ENCODE measurements at places on chromosomes 11 and 22.

GRCh38 chr22:44332946-44333345, 20.2 kb upstream of the SHISAL1 start:
- no peak for DNase-seq

- no peak for DNase-seq
These were observed 42.4 kb upstream of the RASD2 start for GRCh38 chr22:35498026-35498800.

- no peak for DNase-seq
These were observed 14.8 kb upstream of the MRGPRF start for GRCh38 chr11:69027704-69028372.

- no peak for DNase-seq
These were observed 51.2 kb upstream of the ARHGAP20 start for GRCh38 chr11:110763249-110764011.

DNA sequence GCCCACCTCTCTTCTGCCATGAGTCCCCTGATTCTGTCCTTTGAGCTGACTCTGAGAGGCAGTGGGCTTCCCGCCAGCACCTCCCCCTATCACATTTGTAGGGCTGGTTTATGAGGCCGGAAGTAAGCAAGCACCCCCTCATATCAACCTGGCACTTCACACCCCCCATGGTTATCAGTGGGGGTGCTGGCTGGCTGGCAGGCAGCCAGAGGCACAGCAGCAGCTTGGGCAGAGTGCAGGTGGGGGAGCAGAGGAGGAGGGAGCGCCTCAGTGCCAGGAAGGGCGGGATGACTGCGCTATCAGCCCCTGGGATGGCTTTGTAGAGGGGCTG, 22.9 kb upstream of the CHRM4 start:
- no peak for DNase-seq

DNA sequence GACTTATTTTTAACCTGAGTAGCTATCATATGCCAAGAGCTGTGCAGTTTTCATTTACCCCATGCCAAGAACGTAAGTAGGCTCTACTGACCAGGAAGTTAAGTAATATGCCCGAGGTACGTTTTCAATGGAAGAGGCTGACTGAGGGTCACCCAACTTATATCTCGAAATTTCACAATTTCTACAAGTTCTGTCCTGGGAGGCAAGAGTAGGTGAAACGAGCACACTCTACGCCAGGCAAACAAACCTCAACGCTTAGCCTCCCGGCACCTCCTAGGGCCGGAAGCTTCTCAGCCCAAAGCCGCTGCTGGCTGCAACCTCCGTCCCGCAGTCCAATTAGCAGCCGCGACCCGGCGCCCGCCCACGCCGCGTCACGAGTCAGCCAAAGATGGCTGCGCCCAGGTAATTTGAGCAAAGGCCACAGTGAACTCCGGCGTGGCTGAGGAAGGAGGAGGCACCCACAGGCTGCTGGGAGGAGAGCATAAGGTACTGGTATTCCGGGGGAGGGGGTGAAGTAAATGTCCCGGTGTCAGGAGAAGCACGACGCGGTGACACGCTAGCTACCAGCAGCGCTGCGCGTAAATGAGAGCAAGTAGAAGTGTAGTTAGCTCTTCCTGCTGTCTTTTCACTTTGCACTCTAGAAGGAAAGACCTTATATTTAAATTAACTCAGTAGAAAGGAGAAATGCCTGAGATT, at the start of gene TMEM126A:
Gene TMEM126A, plus strand, starts transcription at position 364 of the 696 bp plus-strand sequence. CDS start 2,289 bp downstream, outside the sequence.
- peak; percentile 37 for DNase-seq
